ENCODE measurements at places on chromosomes 7 and 10. TPM values are rescaled to one million over a fixed set of nuclear protein-coding genes. Genes with fewer than 3 reads are reported as not detected.

The NEUROG3 gene
- not detected for total RNA-seq

The EBF3 gene
- total RNA-seq: 0.36 TPM

The CDHR1 gene
- 0.08 TPM for total RNA-seq

DNA sequence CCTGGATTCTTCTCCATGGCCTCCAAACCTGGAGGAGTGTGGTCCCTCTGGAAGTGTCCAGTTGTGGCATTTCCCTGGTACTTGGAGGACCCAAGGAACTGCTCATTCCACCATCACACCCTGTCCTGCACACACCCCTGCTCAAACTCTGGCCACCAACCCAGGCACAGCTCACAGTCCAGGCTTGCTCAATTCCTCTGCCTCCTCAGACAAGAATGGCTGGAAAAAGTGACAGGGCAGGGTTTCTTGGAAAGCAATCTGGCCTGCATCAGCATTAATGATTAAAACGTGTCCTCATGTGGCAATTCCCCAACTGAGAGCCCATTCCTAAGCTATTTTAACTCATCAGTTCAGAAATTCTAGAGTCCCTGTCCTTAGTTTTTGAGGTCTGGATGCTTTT is 17.2 kb upstream of the TPST1 start:
- no peak for DNase-seq

GRCh38 chr10:101894742-101895141 is 51.1 kb upstream of the KCNIP2 start:
- DNase-seq: no peak

DNA sequence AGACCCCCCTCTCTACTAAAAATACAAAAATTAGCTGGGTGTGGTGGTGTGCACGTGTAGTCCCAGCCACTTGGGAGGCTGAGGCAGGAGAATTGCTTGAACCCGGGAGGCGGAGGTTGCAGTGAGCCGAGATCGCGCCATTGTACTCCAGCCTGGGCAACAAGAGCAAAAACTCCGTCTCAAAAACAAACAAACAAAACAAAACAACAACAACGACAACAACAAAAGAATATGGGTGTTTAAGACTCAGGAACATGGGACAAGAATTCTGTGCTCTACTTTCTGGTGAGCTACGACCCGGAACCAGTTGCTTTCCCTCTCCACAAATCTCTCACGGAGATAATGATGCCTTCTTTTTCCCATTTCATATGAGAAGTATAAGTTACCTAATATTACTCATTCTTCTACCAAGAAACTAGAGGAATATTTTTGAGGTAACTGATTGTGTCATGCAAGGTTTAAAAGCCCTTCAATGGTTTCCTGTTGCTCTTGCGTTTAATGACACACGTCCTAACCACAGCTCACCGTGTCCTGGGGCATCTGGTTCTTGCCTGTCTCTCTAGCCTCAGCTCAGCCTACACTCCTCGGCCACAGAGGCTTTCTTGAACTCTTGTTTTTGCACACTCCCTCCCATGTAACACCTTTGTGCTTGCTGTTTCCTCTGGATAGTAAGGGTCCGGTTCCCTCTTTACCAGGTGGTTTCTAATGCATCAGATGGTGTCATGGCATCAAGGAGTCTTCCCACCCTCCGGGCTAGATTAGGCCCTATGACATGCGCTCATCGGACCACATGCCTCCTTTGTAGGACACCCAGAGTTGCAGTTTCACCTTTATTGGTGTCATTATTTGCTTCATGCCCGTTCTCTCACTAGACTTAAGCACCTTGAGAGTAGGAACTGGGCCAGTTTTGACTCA is 67.5 kb downstream of the PFKFB3 start:
- no peak for DNase-seq

DNA sequence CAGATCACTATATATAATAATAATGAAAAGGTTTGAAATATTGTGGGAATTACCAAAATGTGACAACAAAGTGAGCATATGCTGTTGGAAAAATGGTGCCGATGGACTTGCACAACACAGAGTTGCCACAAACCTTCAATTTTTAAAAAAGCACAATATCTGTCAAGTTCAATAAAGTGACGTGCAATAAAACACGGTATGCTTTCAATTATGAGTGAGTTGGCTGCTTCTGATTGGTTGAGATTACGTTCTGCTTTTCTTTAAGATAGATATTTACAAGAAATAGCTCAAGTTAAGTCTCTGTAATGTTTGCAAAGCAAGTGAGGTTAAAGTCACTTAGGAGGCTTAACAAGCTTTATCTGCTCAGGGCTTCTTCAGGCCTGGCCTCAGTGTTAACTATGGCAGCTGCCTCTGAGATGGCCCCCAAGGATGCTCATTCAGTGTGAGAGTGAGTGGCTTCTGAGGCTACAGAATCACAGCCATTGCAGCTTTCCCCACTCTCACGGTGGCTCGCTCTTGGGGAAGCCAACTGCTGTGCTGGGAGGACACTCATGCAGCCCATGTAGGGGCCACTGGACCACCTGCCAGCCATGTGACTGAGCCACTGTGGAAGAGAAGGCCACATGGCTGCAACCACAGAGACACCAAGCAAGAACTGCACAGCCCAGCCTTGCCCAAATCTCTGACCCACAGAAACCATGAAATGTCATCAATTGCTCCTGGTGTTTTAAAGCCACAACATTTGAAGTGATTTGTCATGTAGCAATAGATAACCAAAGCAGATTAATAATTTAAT is 78.3 kb upstream of the TMEM72 start:
- DNase-seq: no peak

- no peak for DNase-seq
Measured at GRCh38 chr10:98384531-98385133, 30.4 kb downstream of the PYROXD2 start.

DNA sequence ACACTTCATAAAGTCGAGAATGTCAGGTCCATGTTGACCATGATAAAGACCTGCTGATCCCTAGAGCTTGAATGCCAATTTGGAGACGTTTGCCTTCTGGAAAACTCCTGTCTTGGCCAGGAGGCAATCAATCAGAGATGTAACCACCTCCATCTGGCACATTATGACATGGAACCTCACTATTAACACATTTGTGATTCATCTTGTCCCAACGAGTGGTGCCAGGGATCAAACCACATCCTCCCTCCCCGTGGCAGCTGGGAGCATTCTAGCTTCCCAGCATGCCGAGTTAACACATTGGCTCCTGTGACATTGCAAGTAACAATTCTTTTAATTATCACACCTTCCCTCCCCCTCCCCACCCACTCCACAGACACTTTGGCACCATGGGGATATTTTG is 84.0 kb upstream of the PPP1R17 start:
- DNase-seq: no peak

DNA sequence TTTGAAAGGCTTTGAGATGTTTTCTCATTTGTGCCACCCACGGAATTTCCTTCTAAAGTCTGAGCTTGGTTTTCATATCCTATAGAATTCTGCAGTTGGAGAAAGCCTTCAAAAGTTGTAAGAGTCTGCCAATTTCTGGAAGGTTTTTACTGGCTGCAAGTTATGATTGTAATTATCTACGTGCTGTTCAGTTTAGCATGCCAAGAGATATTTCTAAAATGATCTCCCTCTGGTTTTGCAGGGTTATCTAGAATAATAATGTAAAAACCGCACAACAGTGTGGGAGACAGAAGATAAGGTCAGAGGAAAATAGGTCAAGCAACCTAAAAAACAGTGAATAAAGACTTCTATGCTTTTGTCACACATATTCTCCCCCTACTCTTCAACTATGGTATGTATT is 69.3 kb downstream of the MTERF1 start:
- no peak for DNase-seq

GRCh38 chr10:48667960-48668590 is 16.6 kb upstream of the WDFY4 start:
- no peak for DNase-seq

- no peak for DNase-seq
Measured at GRCh38 chr7:85186083-85186520, 754 bp downstream of the SEMA3D start.

Measured in ovary (tissue), 10 donors.